ENCODE measurements at places on chromosomes 16 and 17.
A peak's percentile ranks its signal among the peaks of the same experiment; 100 is the strongest.

DNA sequence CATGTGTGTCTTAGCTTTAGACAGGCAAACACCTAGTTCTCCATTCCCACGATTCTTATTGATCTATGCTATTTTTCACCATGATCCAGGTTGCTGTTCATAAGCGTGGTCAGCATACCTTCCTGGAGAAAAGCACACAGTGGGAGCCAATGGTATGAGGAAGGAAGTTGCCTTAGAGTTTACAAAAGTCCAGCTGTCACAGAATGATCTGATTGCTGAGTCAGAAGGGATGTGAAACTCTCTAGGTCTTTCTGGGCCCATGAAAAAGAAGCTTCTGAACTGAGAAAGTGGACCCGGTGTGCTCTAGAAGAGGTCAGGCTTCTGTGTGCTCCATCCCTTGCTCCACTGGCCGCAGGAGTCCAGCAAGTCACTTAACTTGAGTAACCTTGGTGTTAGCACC, 71.0 kb upstream of the CCL1 start:
- no peak for DNase-seq

DNA sequence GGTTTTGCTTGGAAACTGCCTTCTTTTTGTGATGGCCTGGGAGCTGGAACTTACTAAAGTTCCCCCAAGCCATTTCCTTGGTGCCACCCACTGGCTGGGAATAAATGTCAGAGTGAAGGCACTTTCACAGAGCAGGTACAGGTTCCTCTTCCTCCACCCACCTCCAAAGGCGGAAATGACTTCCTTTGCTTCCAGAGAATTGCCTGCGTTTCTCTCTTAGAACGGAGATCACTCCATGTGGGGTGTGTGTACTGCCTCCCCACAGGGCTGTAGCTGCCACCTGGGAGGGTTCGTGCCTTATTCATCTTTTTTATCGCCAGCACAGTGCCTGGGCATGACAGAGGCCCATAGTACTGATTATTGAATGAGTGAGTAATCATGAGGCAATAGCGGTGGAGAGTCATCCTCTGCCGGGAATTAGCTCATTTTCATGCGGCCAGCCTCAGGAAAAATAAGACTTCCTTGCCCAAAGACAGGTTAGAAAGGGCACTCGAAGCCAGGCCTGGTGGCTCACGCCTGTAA, 32.2 kb upstream of the HAS3 start:
- peak; percentile 81 for DNase-seq

- DNase-seq = peak; percentile 67
Measured at GRCh38 chr17:29140051-29140621, 40.1 kb downstream of the MYO18A start.

- peak; percentile 9 for DNase-seq
Measured at GRCh38 chr16:27918755-27919154, 144.8 kb downstream of the GSG1L start.

- no peak for DNase-seq
Measured at GRCh38 chr16:1211451-1212268, 13.4 kb downstream of the TPSG1 start.

GRCh38 chr16:15573274-15573895, 69.6 kb downstream of the MARF1 start:
- no peak for DNase-seq

DNA sequence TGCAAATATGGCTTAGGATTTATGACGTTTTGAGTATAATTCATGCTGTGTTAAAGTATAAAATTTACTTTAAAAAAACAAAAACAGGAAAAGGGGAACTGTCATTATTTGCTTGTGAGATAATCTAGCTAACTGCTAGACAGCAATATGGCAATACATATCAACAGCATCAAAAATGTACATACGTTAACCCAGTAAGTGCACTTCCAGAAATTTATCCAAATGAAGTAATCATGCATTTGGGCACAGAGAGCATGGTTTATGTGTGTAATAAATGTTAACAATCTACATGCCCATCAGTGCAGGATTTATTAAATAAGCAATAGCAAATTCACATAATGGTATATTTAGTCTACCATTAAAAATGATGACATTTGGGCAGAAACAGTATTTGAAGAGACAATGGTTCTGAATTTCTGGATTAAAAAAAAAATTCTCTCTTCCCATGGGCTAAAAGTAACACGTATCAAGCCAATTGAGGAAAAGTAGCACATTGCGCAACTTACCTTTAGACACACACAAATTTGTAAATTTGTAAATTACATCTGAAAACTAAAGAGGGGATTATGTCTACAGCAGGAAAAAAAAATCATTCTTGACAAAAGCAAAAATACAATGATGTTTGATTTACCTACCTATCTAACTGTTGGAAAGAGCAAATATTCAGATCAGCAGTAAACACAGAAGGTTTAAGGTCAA, 80.2 kb downstream of the CACNG1 start:
- no peak for DNase-seq

DNA sequence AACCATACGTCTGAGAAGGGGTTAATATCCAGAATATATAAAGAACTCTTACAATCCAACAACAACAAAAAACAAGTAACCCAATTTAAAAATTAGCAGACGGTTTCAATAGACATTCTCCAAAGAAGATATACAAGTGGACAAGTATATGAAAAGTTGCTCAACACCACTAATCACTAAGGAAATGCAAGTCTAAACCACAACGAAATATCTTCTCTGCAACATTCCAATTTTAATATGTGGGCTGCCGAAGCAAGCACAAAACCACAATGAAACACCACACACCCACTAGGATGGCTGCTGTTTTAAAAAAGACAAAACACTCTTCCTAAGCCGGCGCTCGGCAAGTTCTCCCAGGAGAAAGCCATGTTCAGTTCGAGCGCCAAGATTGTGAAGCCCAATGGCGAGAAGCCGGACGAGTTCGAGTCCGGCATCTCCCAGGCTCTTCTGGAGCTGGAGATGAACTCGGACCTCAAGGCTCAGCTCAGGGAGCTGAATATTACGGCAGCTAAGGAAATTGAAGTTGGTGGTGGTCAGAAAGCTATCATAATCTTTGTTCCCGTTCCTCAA, 5.9 kb upstream of the SLC13A2 start:
- DNase-seq = peak; percentile 59

- DNase-seq = no peak
Measured at GRCh38 chr16:84842516-84843148, 22.8 kb downstream of the CRISPLD2 start.

- DNase-seq = no peak
Measured at GRCh38 chr16:353404-354290, 1.1 kb upstream of the AXIN1 start.

DNA sequence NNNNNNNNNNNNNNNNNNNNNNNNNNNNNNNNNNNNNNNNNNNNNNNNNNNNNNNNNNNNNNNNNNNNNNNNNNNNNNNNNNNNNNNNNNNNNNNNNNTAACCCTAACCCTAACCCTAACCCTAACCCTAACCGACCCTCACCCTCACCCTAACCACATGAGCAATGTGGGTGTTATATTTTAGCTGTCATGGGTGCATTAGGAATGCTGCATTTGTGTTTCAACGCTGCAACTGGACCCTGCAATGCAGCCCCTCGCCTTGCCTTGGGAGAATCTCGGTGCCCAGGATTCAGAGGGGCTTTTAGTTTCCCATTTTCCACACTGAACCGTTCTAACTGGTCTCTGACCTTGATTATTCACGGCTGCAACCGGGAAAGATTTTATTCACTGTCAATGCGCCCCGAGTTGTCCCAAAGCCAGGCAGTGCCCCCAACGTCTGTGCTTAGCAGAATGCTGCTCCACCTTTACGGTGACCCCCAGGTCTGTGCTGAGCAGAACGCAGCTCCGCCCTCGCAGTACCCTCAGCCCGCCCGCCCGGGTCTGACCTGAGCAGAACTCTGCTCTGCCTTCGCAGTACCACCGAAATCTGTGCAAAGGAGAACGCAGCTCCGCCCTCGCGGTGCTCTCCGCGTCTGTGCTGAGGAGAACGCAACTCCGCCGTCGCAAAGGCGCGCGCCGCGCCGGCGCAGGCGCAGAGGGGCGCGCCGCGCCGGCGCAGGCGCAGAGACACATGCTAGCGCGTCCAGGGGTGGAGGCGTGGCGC, 43.3 kb downstream of the POLR3K start:
- DNase-seq = no peak

DNA sequence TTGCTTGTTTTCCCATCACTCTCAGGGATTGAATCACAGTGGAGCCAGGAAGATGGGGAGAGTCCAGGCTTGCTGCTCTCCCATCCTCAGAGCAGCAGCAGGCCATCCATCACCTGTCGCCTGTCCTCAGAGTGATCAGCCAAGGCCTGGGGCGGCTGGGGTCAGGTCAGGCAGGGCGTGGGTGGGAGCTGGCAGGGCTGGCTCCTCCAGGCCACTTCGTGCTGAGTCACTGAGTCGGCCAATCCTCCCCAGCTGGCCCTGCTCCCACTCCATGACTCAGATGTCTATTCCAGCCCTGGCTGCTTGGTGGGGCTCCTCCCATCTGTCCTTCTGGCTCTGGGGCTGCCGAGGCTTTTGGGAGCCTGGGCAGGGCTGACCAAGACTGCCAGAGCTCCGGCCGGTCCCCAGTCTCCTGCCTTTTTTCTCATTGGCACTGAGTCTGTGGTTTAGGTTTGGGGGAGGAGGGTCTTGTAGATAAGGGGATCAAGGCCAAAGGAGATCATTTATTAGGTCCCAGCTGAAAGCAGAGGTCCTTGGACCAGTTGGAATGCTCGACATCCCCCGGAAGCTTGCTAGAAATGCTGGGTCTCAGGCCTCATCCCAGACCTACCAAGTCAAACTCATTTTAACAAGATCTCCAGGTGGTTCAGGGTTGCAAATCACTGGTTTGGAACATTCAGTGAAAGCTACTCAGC, 72.7 kb downstream of the ABCC1 start:
- peak; percentile 94 for DNase-seq

DNA sequence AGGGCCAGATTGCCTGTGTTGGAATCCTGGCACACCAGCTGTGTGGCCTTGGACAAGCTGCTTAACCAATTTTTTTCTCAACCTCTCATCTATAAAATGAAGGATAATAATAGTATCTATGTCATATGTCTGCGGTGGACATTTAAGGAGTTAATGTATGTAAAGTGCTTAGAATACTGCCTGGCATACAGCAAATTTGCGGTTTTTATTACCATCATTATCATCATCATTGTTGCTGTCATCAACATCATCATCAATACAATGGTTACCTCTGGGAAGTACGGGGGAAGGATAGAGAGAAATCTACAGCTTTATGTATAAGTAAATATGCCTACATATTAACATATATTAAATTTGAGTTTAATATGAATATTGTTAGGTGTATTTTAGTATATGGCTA, 37.1 kb upstream of the COX10 start:
- DNase-seq = no peak

DNA sequence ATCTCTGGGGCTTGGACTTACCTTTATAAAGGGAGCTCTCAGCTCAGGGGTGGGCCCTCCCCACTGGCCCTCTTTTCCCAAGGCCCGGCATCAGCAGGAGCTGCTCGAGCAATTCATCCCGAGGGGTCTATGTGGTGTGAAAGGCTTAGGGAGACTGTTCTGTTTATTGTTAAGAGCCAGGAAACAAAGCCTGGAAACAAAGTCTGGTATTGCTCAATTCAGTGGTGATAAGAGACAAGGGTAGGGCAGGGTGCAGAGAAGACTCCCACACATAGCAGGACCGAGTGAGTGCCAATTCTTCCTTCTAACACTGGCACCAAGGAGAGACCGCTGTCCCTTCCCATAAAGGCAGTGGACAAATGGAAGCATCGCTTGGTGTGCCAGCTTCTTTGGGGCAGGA, 750.7 kb downstream of the KCNJ18 start:
- DNase-seq = no peak

- DNase-seq = no peak
Measured at GRCh38 chr16:52545222-52545897, 1.6 kb downstream of the TOX3 start.

Measured in fibroblast of skin of right biceps (primary cell).